HuH-7 (cell line): ENCODE measurements at places on chromosomes 13 and 19.

DNA sequence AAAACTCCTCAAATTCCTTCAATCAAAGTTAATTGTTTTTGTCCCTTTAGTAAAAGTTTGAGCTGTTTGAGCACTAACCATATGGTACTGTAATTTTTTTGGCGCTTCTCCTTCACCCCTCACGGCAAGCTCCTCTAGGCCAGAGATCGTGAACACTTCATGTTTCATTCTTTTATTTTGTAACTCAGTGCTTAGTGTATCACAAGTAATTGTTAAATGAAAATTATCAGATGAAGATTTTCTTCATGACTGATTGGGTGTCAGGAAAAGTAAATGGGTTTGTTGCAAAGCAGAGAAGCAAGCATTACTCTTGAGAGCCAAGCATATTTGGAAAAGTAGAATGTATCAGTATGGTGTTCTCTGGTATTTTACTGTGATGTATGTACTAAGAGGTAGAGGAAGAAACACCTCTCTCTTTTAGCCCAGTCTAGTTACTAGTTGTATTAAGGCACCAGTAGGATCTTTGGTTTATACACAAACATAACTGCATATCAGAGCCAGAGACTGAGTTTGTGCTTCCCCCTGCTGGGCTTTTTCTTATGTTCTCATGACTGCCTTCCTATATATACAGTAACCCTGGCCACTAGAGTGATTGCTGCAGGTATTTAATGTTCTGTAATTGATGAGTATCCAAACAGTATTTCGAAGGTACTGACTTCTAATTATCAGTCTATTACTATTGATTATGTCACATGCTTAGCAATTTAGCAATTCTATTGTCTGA, 202.3 kb upstream of the KLHL1 start:
- peak; percentile 28 for DNase-seq

DNA sequence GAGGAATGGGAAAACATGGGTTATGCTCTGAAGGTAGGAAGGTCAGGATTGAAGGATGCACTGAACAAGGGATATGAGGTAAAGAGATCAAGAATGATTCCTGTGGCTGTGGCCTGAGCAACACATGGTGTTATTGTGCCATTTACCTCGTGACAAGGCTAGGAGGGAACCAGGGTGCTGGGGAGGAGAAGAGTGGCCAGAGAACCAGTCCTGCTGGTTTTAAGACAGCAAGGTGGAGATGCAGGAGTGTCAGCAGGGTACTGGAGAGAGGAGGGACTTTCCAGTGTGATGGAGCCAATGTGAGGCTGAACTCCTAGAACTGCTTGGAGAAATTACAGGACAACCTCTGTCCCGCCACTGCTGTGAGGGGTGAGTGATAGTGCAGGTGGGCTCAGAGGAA, 282.4 kb downstream of the MYO16 start:
- no peak for DNase-seq

DNA sequence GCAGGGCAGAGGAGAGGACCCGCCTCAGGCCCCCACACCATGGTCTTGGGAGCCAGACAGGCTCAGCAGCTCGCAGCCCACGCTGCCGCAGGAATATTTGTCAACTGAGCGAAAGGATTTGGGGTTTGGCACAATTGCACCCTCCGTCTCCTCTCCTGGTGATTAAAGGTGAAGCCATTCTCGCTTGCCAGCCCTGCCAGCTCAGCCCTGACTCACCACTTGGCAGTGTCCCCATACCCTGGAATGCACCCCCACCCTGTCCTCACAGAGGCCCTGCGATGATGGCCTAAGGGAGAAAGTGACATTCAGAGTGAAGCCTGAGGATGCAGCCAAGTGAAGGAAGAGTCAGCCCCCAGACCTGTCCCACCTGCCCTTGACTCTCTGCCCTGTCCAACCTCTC, 18.8 kb downstream of the CYTH2 start:
- no peak for DNase-seq

- DNase-seq, result no peak
These were observed 254.2 kb upstream of the ZNF507 start for GRCh38 chr19:32091241-32091640.

DNA sequence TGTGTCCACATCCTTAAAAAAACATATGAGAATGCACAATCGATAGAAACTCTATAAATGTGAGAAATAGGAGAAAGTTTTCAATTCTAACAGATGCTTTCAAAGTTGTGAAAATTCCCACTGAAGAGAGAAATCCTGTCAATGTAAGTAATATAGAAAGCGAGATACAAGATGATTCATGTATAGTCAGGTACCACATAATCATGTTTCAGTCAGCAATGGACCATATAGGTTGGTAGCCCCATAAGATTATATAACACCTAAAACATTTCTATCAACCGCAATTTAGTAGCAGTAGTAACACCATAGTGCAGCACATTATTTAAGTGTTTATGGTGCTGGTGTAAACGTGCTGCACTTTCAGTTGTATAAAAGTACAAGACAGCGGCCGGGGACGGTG, 18.5 kb downstream of the ZNF791 start:
- no peak for DNase-seq

DNA sequence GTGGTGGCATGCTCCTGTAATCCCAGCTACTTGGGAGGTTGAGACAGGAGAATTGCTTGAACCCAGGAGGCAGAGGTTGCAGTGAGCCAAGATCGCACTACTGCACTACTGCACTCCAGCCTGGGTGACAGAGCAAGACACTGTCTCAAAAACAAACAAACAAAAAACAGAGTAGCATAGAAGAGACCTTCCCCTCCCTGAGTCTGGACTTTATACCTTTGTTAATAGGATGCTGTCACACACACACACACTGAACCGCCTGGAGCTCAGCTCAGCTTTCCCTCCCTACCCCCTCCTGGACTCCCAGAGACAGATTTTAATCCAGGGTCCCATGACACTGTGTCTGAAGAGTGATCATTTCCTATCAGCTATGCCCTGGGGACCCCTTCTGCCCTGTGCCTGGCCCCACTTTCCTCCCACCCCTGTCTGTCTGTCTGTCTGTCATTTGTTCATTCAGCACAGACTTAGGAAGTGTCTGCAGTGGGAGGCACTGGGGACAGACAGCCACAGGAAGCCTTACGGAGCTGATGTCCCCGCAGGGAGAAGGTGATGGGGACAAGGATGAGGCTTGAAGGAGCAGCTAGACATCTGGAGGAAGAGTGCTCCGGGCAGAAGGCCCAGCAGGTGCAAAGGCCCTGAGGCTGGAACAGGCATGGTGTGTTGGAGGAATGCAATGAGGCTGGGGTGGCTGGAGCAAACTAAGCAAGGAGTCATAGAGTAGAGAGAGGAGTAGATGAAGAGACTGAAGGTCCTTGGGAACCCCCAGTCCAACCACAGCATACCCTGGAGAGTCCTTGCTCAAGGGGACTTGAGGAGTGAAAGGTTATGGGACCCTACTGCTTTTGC, 4.9 kb downstream of the CERS4 start:
- no peak for DNase-seq

DNA sequence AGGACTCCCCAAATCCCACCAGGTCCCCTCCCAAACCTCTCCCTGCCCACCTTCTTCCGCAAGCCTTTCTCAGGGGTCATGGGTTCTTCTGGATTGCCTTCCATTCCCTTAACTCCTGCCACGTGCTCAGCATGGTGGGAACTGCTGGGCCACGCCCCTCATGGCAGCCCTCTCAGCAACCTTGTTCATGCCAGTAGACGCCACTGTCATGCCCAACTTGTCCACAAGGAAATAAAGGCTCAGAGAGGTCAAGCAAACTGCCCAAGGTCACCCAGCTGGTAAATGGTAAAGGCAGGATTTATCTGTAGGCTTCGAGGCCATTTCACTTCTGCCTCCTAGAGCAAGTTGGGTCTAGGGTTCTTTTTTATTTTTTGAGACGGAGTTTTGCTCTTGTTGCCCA, 10.9 kb downstream of the PRAM1 start:
- DNase-seq, result no peak

- DNase-seq, result no peak
These were observed 20.5 kb upstream of the ARL11 start for GRCh38 chr13:49607761-49608160.

DNA sequence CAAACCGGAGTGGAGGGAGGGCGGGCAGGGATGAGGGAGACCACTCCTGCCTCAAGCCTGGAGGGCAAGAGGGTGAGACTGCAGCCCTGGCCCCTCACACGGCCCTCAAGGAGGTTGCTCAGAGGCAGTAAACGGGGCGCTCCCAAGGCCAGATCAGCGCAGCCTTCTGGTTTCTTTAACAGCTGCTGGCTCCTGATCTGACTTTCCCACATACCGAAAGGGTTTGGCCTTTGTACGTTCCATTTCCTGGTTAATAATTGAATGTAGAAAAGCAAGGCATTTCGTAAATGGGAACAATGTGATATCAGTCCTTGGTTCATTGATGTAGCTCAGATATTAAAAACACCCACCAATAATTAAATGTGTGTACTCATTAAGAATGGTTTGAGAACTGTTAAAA, 71.5 kb downstream of the GGACT start:
- DNase-seq, result peak; percentile 49

- DNase-seq, result no peak
These were observed at the start of gene CD79A for GRCh38 chr19:41876847-41877832. TSS of gene CD79A (plus strand) at chr19:41877279. CDS start at chr19:41877305, 26 bp downstream.

- DNase-seq, result no peak
These were observed 61.6 kb upstream of the PCDH17 start for GRCh38 chr13:57569986-57570385.

DNA sequence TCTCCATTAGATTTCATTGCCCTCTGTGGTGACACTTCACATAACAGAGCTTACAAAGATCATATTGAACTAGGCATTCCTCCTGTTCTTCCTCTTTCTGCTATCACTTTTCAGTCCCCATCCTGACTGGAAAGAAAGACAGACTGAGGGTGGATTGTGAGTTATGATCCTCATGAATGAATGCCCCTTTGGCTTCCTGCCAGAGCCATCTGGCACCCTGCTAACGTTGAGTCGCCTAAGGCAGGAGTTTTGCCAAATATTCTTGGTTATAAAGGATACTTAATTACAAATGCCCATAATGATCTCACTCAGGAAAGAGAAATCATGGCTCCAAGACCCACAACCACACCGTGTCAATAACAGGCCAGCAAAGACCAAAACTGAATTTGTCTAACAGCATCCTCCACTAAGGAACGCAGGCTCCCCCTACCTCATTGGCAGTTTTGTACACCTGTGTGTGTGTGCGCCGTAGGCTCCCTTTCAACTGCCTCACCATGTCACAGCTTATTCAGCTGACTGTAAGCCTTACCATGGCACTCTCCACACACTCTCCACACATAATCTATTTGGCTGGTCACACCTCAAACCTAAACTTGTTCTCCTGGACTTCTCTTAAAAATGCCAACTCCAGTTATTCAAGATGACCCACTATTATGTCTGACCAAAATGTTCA, 15.5 kb downstream of the ZNF211 start:
- no peak for DNase-seq

GRCh38 chr13:41939398-41939797, 21.5 kb downstream of the VWA8 start:
- no peak for DNase-seq

DNA sequence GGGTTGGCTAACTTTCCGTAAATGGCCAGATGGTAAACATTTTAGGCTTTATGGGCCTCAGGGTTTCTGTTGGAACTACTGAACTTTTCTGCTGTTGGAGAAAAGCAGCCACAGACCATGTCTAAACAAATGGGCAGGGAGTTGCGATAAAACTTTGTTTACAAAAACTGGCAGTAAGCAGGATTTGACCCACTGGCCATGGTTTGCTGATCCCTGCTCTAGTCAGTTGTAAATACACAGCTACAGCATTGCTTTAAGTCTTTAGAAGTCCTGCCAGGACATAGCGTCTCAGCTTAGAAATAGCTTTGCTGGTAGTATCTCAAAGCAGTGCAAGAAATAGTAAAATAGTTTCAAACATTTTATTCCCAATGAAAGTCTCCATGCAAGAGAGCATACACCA, 88.4 kb downstream of the NALCN start:
- no peak for DNase-seq

GRCh38 chr13:32125751-32126150, 94.2 kb downstream of the FRY start:
- DNase-seq, result no peak

- DNase-seq, result no peak
These were observed 292.1 kb downstream of the DNAJC15 start for GRCh38 chr13:43315522-43315921.

DNA sequence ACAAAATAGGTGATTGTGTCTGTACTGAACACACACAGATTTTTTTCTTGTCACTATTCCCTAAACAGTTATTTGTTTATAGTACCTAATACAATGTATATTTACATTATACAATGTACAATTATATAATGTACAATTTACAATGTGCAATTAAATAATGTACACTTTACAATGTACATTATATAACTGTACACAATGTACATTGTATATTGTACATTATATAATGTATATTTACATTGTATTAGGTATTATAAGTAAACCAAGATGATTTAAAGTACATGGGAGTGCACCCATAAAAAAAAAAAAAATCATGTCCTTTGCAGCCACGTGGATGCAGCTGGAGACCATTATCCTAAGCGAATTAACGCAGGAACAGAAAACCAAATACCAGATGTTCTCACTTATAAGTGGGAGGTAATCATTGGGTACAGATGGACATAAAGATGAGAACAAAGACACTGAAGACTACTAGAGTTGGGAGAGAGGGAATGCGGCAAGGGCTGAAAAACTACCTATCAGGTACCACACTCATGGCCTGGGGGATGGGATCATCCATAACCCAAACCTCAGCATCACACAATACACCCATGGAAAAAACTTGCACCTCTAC, 68.1 kb downstream of the ABCC4 start:
- DNase-seq, result no peak

GRCh38 chr19:40217027-40217810, 965 bp downstream of the TTC9B start:
- no peak for DNase-seq

GRCh38 chr13:93477238-93477637, 250.6 kb downstream of the GPC6 start:
- DNase-seq, result no peak

- DNase-seq, result no peak
These were observed 56.6 kb downstream of the MRPL57 start for GRCh38 chr13:21233086-21233485.

- DNase-seq, result no peak
These were observed 2.4 kb downstream of the TIMM13 start for GRCh38 chr19:2424686-2425621.

GRCh38 chr19:36449059-36449670, 30.7 kb upstream of the ZFP82 start:
- DNase-seq, result no peak
